SJSA1 (cell line): ENCODE measurements at places on chromosomes 12 and 14.

DNA sequence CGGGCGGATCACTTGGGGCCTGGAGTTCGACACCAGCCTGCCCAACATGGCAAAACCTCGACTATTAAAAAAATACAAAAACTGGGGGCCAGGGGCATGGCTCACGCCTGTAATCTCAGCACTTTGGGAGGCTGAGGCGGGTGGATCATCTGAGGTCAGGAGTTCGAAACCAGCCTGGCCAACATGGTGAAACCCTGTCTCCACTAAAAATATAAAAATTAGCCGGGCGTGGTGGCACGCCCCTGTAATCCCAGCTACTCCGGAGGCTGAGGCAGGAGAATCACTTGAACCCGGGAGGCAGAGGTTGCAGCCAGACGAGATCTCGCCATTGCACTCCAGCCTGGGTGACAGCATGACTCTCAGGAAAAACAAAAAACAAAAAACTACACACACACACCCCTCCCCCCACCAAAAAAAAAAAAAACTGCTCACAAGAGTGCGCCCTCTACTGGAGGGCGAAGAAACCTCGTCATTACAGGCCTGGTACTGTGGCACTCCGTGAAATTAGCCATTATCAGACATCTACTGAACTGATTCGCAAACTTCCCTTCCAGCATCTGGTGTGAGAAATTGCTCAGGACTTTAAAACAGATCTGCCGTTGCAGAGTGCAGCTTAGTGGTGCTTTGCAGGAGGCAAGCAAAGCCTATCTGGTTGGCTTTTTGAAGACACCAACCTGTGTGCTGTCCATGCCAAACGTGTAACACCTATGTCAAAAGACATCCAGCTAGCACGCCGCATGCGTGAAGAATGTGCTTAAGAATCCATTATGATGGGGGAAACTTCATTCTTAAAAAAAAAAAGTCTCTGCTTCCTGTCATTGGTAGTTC is 7.7 kb downstream of the PPP1R3E start:
- DNase-seq: no peak

- DNase-seq: no peak
These were observed 3.5 kb downstream of the RDH5 start for GRCh38 chr12:55723516-55724225.

GRCh38 chr12:51070004-51070403 is 13.4 kb downstream of the CSRNP2 start:
- no peak for DNase-seq

DNA sequence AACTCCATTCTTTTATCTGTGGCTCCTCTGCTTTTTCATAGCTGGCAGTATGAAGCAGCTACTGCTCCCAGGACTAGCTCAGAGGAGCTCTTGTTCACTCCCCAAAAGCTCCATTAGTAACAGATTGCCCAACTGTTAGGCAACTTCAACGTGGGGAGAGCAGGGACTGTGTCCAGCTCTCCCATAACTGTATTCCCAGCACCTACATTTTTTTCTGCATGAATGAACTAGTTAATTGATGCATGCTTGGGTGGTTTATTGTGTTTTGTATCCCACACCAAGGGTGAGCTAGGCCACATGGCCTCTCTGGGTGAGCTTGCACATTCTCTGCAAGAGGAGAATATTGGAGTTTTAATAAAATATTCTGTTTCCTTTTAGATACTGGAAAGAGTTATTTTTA is 15.2 kb downstream of the STON2 start:
- no peak for DNase-seq
